G401 (cell line): ENCODE measurements at places on chromosomes 13 and 19. TPM values are rescaled to one million over a fixed set of nuclear protein-coding genes. Genes with fewer than 3 reads are reported as not detected.

DNA sequence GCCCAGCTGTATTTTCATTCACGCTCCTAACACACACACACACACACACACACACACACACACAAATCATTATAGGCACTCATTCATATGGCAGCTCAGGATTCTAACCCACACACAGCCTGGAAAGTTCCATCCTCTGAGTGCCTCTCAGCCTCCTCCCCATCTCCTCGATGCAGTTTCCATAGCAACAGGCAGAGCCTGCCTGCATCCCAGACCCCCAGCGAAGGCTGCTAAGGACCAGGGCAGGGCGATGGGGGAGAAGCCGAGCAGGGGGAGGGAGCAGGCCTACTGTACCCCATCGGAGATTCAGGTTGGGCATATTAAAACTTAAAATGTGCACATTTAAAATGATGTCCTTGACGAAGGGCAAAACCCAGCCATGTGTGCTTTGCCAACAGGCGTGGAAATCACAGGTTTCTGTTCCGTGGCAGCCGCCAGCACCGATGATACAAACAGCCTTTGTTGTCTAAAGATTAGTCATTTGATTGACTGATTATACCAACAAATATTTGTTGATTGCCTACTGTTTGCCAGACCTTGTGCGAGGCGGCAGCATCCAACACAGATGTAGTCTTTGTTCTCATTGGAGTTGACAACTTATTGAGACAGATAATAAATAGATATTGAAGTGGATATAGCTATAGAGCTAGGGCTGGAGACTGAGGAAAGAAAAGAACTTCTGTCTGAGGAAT, 43.8 kb upstream of the USP29 start:
- no peak for DNase-seq

The HIPK4 gene
- not detected in 2 replicates for total RNA-seq

DNA sequence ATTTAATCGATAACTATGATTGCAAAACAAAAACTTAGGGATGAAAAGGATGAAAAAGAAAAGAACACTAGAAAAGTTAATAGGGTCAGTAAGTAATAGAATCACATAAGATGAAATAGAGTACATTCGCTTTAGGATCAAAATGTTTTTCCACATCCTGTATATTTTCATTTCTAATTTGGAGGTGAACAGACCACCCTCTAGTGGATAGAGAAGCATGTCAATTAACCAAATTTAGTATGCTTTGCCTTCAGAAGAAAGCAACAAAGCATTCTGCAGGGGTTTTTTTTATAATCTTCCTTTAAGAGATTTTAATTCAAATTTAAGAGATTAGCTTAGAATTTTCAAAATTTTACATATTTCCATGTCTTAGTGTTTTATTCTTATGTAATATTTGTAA, 611.0 kb upstream of the SGCG start:
- DNase-seq, result no peak

GRCh38 chr13:48570216-48570828, 37.4 kb upstream of the RCBTB2 start:
- DNase-seq, result no peak

GRCh38 chr13:48068036-48068435, 26.9 kb downstream of the MED4 start:
- no peak for DNase-seq

The PRR22 gene
- total RNA-seq, result 0.43 and 2.6 TPM in 2 replicates

The NLRP7 gene
- total RNA-seq, result not detected in 2 replicates

The EBI3 gene
- total RNA-seq, result 1.8 and 5.4 TPM in 2 replicates

DNA sequence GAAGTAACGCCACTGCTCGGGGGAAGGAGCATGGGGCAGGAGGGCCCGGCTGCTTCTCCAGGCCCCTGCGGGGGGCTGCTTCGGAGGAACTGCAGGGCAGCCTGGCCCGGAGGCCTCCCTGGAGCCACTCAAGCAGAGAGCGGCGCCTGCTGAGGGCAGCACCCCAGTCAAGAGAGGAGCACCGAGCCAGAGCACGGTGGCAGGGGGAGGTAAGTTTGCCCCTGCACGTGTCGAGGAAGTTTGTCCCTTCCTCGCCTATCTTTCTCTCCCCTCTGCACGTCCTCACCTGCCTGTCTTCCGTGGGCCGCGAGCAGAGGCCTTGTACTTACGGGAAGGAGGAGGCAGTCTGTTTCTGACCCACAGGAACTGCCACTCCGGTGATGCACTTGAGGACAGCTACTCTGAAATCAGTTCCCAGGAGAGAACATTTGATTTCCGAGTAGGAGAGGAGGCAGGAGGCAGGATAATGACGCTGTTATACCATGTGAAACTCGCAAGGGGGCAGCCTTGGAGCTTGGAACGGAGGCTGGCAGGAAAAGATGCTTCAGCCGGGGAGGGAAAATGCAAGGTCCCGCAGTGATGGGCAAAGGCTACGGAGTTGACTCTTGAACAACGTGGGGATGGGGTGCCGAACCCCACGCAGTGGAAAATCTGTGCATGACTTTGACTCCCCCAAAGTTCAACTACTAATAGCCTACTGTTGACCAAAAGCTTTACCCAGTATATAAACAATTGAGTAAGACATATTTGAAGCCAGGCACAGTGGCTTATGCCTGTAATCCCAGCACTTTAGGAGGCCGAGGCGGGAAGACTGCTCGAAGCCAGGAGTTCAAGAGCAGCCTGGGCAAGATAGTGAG, 5.0 kb downstream of the FFAR1 start:
- peak; percentile 64 for DNase-seq

DNA sequence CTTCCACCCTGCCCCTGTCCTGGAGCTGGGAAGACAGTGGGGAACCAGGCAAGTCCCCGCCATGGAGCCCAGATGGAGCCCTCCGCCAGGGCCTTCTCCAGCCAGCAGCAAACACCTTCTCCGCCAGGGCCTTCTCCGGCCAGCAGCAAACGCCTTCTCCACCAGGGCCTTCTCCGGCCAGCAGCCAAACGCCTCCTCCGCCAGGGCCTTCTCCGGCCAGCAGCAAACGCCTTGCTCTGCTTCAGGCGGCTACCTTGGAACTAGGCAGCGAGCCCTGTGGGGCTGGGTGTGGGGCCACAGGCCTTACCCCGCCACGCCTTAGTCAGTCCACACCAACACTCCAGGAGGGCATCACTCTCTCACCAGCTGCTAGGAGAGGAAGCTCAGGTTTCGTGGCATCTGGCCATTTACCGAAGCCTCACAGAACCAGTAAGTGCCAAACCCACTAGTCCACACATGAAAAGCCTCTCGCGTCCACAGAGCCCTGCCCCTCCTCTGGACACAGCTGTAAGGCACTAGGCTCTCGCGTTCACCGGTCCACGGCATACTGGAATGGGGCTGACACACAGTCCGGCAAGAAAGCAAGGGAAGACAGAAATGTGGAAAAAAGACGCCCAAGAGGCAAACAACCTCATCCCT, 41.0 kb downstream of the MLLT1 start:
- DNase-seq, result peak; percentile 67

DNA sequence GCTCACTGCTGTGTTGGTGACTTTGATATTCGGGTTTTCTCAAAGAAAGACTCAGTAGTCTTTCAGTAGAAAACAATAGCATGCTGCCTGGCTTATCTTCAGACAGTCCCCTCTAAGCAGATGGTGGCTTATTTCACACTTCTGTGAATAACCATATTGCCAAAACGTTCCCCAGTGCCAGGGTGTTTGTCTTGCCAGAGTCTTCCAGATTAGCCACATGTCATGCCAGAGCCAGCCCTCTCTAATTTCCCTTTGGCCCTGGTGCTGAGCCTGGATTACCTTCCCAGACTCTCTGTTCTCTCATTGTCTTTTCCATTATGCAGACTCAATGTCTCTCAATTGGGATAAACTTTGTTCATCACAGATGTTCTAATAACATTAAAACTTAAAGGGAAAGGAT, 488.0 kb upstream of the ATXN8OS start:
- peak; percentile 53 for DNase-seq

DNA sequence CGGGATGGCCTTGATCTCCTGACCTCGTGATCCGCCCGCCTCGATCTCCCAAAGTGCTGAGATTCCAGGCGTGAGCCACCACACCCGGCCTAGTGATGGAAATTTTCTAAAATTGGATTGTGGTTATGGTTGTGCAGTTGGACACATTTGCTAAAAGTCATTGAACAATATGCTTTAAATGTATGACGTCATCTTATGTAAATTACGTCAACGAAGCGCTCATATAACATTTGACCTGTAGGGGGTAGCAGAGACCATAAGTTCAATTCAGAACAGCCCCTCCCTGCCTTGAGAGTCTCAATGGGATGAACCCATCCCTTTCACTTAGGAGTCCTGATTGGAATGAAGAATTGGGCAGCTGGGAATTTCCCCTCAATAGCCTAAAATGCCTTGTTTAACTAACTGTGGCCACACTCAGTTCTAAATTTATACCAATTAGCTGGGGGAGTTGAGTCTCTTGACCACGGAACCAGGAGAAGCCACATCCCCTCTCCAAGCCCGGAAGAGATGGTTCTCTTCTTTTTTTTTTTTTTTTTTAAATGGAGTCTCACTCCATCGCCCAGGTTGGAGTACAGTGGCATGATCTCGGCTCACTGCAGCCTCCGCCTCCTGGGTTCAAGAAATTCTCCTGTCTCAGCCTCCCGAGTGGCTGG, 15.2 kb upstream of the TLE6 start:
- DNase-seq, result peak; percentile 88

DNA sequence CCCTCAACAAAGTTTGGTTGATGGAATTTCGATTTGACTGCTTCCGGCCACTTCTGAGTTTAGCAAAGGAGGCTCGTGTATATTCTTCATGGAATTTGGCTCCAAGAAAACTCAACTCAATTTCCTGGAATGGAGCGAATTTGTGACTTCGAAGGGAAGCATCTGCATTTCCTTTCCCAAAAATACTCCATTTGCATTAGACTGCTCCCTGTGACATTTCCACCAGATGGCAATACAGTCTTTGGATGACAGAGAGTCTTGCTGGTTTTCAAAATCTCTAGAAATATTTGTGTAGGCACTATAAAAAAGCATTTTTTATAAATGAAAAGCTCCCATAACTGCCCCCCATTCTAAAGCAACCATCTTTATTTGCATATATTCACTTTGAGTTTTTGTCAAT, 4.1 kb downstream of the C1QTNF9 start:
- no peak for DNase-seq
